ENCODE measurements at places on chromosomes 1 and 21.

- DNase-seq = no peak
Observed at GRCh38 chr1:159900086-159900680, at the start of gene CFAP45. Gene CFAP45 (minus strand): TSS chr1:159900165. CDS start chr1:159900098, 67 bp downstream.

- DNase-seq = peak; percentile 75
Observed at GRCh38 chr1:121519042-121519755, 334.4 kb downstream of the SRGAP2C start.

DNA sequence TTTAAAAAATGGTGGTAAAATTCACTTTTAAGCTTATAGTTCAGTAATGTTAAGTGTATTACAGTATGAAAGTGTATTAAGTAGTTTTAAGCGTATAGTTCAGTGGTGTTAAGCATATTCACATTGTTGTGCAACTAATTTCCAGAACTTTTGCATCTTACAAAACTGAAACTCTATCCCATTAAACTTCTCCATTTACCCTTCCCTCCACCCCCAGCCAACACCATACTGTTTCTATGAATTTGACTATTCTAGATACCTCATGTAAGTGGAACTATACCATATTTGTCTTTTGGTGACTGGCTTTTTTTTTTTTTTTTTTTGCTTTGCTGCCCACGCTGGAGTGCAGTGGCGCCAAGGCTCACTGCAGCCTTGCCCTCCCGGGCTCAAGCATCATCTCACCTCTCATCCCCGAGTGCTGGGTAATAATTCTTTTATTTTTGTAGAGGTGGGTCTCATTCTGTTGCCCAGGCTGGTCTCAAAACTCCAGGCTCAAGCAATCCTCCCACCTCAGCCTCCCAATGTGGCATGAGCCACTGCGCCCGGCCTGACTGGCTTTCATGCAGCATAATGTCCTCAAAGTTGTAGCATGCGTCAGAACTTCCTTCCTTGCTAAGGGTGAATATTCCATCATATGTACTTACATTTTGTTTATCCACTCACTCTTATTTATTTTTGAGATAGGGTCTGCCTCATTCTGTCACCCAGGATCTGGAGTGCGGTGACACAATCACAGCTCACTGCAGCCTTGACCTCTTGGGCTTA is 45.1 kb upstream of the BMP8B start:
- no peak for DNase-seq

DNA sequence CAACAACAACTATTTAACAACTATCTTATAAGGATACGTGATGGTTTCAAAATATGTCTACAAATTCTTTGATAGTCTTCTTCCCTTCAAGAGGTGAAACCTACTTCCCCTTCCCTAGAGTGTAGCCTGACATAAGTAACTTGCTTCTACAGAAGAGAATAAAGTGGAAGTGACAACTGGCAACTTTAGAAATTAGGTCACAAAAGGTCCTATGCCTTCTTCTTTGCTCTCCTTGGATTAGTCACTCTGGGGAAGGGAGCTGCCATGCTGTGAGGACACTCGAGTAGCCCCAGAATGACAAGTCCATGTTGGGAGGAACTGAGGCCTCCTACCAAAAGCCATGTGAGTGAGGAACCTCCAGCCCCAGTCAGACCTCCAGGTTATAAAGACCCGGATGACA is 19.2 kb downstream of the EFCAB14 start:
- DNase-seq = no peak

DNA sequence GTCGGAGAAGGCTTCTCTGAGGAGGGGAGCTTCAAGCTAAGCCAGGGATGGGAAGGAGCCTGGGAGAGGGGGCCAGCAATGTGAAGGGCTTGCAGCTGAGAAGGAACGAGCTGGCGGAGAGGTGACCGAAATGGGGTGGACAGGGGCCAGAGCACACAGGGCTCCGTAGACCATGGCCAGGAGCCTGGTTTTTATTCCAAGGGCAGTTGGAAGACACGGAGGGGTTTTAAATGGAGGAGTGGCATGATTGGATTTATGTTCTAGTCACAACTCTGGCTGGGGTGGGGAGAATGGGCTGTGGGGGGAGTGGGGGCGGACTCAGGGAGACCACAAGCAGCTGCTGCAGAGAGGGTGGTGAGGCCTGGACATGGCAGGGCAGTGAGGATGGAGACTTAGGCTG is 5.1 kb upstream of the EPS8L3 start:
- no peak for DNase-seq

DNA sequence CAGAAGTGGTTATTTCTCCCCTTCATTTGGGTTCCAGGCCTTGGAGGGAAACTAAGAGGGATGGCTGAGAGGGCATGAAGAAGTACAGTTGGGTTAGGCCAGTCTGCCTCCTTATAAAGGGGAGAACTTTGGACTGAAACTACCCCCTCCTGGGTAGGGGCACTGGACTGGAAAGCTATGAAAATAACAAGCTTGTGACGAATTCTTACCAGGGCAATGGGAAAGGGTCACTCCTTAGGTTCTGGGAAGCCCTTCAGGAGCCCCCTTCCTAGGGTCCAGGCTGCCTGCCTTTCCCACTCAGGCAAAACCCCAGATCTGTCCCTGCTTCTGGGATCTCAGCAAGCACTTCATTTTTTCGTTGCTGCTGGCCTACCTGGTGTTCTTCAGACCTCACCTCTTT is 9.8 kb upstream of the P3R3URF start:
- DNase-seq = no peak

DNA sequence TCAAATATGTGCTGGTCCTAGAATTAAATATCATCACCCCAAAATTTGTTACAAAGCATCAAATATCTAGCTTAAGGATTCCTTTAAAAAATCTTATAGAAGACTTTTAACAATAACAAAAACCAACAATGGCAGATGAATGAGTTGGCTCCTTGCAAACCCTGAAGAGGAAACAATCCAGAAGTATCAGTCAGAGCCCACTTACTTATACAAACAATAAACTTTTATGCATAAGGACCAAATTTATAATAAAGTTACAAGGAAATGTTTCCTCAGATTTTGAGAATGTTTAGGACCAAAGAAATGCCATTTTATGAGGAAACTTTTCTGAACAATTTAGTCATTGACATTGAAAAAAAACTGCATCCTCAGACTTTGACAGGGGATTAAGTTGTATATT is 52.7 kb downstream of the LPAR3 start:
- DNase-seq = no peak

- no peak for DNase-seq
Observed at GRCh38 chr1:201771466-201771865, 57.5 kb upstream of the IPO9 start.

DNA sequence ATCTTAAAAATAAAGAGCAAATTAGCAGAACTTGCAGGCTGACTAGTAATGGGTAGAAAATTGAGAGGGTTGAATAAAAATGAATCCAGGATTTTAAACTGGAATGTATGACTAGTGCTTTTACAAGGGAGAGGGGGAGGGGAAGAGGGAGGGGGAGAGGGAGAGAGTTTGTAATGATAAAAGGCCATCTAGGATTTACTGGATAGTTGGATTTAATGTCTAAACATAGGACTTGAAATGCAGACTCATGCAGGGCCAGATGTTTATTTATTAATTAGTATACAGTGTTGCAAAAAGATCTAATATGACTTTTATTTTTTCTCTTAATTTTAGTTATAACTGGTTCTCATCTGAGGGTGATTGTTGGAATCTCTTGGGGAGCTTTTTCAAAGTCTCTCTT is 4.3 kb downstream of the ZNF326 start:
- no peak for DNase-seq

- DNase-seq = no peak
Observed at GRCh38 chr1:19484338-19484797, 971 bp downstream of the CAPZB start.

DNA sequence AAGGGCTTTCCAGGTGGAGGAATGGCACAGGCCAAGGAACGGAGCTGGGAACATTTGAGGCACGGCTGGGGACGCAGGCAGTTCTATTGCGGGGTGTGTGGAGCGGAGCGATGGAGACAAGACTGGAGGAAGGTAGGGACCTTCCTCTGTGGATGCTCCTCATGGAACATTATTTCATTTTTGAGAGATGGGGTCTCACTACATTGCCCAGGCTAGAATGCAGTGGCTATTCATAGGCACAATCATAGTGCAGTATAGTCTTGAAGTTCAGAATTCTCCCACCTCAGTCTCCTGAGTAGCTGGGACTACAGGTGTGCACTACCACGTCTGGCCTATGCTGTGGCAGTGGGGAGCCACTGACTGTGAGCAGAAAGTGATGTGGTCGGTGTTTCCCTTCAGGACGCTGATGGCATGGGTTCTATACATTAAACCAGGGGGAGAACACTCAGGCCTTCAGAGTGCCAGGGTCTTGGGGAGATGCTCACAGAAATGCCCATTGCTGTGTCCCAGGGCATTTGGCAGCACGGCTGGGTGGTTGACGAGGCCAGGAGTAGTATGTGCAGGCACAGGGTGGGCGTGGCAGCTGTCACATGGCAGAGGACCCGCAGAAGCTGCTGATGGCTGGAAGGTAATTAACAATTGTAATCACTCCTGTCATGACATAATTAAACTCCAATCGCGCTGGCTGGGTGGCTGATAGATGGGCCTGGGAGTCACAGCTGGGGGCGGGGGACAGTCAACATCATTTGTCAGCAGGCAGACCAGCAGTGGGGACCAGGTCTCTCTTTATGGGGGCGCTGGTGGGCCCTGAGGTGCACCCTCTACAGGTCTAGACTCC is 40.8 kb upstream of the ACOT11 start:
- no peak for DNase-seq

DNA sequence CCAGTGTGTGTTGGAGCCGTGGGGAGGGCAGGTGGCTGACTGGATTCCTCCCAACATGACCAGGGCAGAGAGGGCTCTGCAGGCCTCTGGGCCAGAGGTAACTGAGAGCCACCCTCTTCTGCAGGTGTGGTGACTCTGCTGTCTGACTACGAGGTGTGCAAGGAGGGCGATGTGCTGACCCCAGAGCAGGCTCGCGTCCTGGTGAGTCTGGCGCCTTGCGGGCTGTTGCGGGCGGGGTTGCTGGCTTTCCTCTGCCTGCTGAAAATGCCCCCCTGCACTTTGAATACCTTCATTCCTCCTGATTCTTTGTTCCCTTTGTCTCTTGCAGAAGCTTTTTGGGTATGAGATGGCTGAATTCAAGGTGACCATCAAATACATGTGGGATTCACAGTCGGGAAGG is 6.7 kb downstream of the MRTO4 start:
- DNase-seq = no peak

DNA sequence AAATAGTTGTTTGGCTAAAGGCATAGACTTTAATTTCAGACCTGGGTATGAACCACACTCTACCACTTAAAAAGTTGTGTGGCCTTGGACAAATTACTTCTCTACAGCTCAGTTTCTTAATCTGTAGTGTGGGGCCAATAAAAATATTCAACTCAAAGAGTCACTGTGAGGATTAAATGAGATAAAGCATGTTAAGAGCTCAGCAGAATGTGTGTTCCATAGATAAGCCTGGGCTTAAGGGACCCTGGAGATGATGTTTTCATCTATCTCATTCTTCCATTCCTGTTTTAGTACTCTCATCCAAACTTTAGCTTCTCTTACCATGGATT is 17.7 kb downstream of the S100A10 start:
- DNase-seq = no peak

- DNase-seq = no peak
Observed at GRCh38 chr1:150555971-150556865, 7.0 kb downstream of the ADAMTSL4 start.

DNA sequence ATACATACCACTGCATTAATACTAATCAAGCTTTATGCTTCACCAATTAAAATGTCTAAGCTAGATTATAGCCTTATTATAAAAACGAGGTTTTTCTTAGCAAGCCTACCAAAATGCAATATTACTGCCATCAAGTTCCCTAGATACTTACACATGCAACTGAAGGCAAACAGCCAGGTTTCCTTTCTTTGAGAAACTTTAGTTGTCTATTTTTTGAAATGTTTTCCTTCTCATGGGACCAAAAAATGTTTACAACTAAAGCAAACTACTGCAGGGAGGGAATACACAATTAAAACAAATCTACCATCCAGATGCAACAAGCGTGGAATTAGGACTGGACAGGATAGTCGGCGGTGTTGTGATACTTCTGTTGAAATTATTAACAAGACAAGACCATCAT is 1.3 kb downstream of the ZNF644 start:
- no peak for DNase-seq

- no peak for DNase-seq
Observed at GRCh38 chr1:31717341-31717740, 13.5 kb upstream of the COL16A1 start.

- peak; percentile 99 for DNase-seq
Observed at GRCh38 chr1:23800400-23801337, at the start of gene GALE. Gene GALE (minus strand): TSS chr1:23800754. CDS start chr1:23799007, 1,747 bp downstream.

- no peak for DNase-seq
Observed at GRCh38 chr1:154809436-154810413, 60.4 kb downstream of the KCNN3 start.

GRCh38 chr1:58931756-58932155 is 147.9 kb upstream of the JUN start:
- DNase-seq = no peak

DNA sequence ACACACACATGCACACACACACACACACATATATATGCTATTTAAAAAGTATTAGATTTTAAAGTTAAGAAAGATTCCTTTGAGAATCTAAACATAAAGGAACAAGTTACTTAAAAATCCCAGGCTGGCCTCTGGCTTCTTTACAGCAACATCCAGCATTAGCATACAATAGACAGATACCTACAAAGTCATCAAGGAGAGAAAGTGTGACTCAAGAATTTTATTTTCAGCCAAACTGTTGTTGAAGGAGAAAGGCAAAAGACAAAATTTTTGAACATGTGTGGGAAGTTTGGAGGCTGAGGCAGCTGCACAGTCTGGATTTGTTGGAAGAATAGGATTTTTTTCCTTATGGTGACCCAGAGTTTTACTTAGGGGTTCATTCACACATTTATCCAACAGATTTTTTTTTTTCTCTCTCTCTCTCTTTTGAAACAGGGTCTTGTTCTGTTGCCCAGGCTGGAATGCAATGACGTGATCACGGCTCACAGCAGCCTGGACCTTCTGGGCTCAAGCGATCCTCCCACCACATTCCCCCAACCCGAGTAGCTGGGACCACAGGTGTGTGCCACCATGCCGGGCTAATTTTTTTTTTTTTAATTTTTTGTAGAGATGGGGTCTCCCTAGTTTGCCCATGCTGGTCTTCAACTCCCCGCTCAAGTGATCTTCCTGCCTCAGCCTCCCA is 24.0 kb upstream of the SPOCD1 start:
- no peak for DNase-seq

DNA sequence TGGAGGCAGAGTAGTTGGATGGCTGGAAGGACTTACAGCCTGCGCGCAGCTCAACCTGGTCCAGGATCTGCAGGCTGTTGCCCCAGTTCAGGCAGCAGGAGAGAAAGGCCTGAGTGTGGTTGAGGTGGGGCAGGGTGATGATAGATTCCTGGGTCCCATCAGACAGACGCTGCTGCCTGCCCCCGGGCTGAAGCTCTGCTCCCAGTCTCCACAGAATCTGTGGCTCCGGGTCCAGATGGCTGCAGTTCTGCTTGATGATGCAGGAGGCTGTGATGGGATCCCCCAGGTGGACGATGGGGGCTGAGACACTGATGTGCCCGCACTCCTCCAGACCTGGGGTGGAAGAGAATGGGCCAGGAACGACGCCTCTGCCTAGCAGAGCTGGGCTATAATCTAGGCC is 7.4 kb downstream of the CSF3R start:
- no peak for DNase-seq

GRCh38 chr1:89950703-89951102 is 44.2 kb upstream of the ZNF326 start:
- no peak for DNase-seq

- no peak for DNase-seq
Observed at GRCh38 chr1:193707271-193708021, 521.0 kb upstream of the B3GALT2 start.
